ENCODE measurements at places on chromosomes 4 and X.

DNA sequence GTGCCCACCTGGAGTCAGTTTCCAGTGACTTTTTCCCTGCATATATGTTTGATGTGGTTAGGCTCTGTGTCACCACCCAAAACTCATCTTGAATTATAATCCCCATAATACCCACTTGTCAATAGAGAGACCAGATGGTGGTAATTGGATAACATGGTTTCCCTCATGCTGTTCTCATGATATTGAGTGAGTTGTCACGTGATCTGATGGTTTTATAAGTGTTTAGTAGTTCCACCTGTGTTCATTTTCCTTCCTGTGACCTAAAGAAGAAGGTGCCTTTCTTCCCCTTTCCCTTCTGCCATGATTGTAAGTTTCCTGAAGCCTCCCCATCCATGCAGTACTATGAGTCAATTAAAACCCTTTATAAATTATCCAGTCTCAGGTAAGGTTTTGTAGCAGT lies 740.9 kb downstream of the ARAP2 start:
- no peak for DNase-seq

DNA sequence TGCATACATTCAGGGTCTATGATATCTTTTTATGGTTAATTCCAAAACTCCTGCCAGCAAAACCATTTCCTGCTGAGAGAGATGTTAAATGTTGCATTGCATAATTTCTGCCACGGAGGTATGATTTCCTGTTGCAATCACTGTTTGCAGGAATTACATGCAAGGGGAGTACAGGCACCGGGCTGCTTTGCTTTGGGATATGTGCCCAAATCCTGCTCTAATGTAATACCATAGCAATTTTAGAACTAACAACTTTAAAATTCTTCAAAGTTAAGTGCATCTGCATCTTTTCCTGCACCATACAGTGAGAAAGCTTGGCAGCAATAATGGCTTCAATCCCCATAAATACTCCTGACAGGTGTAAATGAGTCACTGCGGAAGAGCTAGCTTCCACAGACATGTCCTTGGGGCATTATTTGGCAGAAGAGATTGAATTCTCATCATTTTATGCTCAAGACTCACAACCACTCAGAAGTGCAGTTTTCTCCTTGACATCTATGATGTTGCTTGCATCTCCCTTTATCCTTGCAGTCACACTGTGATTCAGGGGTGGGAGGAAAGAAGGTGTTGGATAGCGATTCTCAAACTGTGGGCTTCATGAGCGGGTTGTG lies 29.6 kb downstream of the TRIM2 start:
- DNase-seq = no peak

DNA sequence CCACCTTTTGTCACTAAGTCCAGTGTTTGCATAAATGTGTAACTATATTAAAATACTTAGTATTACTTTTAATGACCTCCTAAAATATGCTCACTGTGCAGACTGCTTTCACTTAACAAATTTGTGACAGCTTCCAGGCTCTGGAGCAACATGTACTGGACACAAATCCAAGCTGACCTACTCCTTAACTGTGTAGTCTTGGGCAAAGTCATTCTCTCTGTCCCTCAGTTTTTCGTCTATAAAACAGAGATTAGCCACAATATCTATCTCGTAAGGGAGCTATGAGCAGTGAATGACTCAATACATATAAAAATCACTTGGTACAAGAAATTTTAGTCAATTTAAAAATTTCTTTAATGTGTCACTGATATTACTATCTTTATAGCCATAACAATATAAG lies 20.4 kb upstream of the RAB40A start:
- no peak for DNase-seq

DNA sequence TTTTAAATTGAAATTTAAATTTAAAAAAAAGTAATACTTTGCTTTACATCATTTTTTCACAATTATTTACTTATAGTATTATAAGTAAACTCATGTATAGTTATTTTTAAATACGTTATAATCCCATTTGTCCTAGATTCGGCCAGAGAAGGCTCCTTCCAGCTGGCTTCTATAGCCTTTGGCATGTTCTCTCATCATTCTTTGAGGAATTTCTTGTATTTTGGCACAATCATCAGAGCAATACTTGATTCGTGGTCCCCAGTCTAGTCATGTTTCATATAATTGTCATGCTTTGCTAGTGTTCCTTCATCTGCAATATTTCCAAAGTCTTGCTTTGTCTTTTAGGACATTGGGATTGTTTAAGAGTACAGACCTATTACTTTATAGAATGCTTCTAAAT lies 1037.9 kb upstream of the AGA start:
- DNase-seq = no peak

- DNase-seq = no peak
These were observed 75.5 kb downstream of the NAF1 start for GRCh38 chr4:163090997-163091684.

Measured in stimulated activated CD4-positive, alpha-beta T cell treated with anti-CD3 and anti-CD28 coated beads, TNF-alpha, amount 100 ng/mL, for 24 hours (primary cell).